ENCODE measurements at places on chromosomes 3 and 15.

DNA sequence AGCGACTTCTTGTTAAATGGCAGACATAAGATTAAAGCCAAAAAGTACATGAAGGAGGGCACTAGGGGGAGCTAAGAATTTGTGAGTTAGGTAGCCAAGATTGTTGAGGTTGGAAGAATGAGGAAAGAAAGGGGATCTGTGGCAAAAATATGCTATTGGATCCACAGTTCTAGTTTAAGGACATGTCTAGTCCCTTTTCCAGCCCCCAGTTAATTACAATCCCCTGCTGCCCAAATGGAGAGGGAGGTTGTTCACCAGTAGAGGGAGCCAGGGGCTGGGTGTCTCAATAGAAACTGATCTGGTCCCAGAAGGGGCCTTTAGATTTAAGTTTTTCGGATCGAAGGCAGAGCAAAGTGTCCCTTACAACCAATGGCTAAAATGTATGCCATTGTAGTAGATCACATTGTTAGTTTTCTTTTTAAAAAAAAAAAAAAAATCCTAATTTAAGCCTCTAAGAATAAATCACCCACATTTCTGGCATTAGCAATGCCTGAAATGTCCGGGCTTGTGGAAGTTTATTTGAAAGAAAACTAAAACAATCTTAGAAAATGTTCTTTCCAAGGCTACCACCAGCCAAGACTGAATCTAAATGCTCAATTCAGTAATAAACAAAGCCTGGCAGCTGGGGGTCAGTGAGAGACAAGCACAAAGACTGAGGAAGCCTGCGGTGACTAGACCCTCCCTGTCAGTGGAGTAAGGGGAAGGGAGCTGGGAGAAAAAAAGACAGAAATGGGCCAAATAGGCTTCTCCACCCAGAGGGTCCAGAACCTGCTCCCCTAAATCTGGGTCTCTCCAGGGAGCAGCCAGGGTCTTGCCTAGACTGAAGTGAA is 7.1 kb downstream of the COL8A1 start:
- no peak for DNase-seq

- no peak for DNase-seq
These were observed 7.3 kb upstream of the LIPH start for GRCh38 chr3:185559706-185560090.

GRCh38 chr15:78402061-78402610 is 35.9 kb upstream of the IREB2 start:
- DNase-seq, result no peak

GRCh38 chr3:5974630-5975322 is 787.3 kb downstream of the EDEM1 start:
- DNase-seq, result no peak

GRCh38 chr3:58864480-58864879 is 185.3 kb downstream of the CFAP20DC start:
- DNase-seq, result no peak

DNA sequence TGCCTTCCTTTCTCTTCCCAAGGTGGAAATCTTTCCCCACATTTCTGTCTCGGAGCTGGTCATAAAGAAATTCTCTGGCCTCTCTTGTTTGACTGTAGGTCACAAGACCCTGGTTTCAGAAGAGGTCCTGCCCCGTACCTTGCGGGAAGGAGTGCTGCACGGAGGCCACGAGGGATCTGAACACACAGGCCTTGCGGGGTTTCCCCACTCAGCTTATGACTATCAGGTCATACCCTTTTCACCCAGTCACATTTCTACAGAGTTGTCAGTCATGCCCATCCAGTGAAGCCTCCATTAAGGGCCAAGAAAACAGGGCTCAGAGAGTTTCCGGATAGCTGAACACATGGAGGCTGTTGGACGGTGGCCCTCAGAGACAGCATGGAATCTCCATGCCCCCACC is 54.7 kb upstream of the ATP13A3 start:
- no peak for DNase-seq

DNA sequence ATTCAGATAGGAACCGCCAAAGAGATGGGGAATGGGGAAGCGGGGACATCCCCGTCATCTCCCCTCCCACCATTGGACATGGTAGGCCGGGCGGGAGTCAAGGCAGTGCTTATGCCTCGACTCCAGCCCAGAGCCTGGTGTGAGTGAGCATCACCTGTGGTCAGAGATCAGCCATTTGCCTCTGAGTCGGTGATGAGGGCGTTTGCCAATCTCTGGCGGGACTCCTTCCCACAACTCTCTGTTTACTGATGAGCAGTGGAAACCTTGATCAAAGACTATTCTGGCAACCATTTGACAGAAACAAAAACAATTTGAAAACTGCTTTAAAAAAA is 63.9 kb upstream of the HES1 start:
- no peak for DNase-seq
